ENCODE measurements at places on chromosomes 6 and 20.
A peak's percentile ranks its signal among the peaks of the same experiment; 100 is the strongest.

GRCh38 chr6:150800674-150801314 lies 64.7 kb upstream of the MTHFD1L start:
- DNase-seq: no peak

GRCh38 chr6:127516662-127517273 lies 2.4 kb downstream of the MTCL3 start:
- DNase-seq: peak; percentile 54

DNA sequence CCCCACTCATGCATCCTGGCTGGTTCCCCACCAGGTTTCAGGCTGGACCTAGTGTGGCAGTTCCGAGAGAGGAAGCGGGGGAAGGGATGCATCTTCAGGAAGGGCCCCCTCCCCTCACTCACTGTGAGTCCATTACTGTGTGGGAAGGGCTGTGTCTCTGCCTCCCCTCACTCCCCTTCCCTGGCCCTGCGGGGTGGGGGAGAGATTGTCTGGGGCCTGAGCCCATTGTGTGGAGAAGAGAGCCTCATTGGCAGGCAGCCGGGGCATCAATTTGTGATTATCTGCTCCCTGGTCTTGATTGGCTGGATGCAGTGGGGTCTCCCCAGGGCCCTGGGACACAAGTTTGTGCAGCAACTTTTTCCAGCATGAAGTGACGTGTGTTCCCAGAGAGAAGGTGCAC lies 4.1 kb upstream of the MYT1 start:
- no peak for DNase-seq

- DNase-seq: no peak
These were observed 316.1 kb upstream of the CDH4 start for GRCh38 chr20:60935971-60936370.

DNA sequence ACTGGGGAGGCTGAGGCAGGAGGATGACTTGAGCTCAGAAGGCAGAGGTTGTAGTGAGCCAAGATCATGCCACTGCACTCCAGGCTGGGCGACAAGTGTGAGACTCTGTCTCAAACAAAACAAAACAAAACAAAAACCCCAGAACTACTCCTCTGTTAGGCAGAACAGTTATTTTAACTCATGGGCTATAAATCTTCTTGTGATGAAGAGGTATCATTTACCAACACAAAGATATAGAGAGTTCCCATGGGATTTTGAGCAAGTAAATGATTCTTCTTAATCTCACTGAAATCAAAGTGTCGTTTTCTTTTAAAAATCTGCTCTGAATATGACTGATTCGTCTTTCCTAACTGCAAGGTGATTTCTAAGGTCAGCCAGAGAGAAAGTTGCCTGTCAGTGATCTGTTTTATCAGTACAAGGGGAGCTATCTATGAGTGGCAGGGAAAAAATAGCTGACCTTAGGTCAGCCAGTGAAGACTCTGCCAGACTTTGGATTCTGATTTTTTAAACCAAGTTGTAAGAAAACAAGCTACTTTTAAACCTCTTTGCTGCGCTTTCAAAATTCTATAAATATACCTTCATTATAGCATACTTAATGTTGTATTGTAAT lies 3.8 kb upstream of the DSP start:
- no peak for DNase-seq

GRCh38 chr6:19613678-19614077 lies 223.5 kb upstream of the ID4 start:
- DNase-seq: no peak

DNA sequence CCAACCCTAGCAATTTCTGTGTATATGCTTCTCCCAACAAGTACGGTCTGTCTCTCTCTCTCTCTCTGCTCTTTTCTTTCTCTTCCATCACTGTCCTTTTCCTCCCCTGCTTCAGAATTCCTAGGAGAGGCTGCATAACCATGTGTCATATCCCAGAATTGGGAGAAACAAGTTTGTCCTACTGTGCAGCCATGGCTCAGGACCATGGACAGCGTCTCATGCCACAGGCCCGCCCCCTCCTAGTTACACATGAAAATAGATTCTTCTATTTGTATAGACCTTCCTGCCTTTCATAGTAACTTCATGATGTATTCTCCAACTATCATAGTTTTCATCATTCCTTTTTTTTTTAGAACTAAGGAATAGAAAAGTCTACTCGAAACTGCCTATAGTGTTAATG lies 98.0 kb downstream of the FNDC1 start:
- DNase-seq: no peak

GRCh38 chr20:31709939-31710338 lies 12.7 kb downstream of the BCL2L1 start:
- no peak for DNase-seq

- DNase-seq: peak; percentile 56
These were observed 52.2 kb downstream of the MARCKS start for GRCh38 chr6:113909224-113909856.

DNA sequence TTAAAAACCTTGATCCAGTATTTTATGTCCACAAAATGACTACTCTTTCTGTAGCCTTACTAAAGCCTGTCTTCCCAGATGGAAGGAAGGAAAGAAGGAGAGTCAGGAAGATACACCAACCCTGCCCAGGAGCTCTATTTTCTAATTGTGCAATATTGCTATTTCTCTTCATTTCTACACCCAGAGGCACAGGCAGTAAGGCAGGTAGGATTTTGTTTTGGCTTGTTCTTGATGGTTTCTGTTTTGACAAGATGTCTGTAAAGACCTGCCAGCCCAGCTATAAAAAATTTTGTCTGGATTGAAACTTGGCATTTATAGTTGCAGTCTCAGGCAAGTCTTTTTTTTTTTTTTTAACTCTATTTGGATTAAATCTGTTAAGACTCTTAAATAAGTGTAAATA lies 587.5 kb upstream of the ARID1B start:
- no peak for DNase-seq

- DNase-seq: no peak
These were observed 52.0 kb downstream of the NHLRC1 start for GRCh38 chr6:18070486-18070885.

DNA sequence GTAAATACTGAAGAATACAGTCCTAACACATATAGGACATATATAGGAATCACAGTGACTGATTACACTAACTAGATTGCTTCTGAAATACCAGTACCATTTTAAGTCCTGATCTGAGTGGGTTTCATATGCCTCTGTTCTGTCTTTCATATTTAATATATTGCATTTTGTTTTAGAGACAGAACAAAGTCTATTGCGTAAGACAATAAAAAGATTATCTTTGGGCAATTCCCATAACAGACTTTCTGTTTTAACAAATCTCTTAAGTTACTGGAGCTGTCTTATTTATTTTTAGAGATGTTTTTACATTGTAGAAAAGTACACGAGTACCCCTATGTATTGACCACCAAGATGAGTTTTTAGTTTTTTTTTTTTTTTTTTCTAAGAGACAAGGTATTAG lies 29.6 kb downstream of the ANKRD6 start:
- DNase-seq: no peak

- DNase-seq: no peak
These were observed 2.3 kb downstream of the PXDC1 start for GRCh38 chr6:3749067-3749841.

DNA sequence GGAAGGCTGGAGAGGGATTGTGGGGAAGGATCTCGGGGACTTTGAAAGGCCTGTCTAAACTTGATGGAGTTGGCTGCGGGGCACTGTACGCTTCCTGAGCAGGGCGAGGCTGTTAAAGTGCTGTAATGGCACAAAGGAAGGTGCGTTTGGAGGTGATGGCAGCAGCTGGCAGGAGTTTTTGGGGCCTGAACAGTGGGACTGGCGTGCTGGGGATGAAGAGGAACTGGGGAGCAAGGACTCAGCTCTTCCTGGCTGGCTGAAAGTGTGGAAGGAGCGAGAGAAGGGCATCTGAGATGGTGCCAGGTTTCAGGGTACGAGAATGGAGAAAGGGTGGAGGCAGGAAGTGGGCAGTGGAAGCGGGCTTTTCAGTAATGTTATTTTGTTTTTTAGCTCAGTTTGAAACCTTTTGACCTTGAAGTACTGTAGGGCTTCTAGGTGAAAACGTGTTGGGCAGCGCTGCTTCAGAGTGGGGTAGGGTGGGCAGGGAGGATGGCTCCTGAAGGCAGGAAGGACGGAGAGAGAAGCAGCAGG lies 8.0 kb downstream of the TMEM181 start:
- peak; percentile 16 for DNase-seq

- no peak for DNase-seq
These were observed 237.7 kb downstream of the ARHGAP18 start for GRCh38 chr6:129472239-129472638.

- no peak for DNase-seq
These were observed 23.9 kb upstream of the DACT2 start for GRCh38 chr6:168343239-168344150.

GRCh38 chr6:134574491-134574890 lies 256.6 kb upstream of the SGK1 start:
- no peak for DNase-seq

DNA sequence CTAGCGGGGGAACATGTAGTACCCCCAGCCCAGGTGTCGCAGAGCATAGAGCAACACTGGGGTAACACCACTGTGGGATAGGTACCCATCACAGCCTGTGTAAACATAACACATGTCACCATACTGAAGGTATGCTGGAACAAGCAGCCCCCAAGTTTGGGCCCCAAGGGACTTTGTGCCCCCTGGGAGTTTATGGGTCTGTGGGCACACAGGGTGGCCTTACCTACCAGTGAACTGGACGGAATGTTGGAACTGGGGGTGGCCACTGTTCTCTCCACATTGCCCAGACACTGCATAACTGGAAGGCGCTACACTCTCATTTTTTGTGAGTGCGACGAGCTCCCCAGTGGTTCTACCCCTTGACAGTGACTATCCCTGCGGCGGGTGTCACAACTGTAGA lies 28.5 kb downstream of the HDDC2 start:
- no peak for DNase-seq

DNA sequence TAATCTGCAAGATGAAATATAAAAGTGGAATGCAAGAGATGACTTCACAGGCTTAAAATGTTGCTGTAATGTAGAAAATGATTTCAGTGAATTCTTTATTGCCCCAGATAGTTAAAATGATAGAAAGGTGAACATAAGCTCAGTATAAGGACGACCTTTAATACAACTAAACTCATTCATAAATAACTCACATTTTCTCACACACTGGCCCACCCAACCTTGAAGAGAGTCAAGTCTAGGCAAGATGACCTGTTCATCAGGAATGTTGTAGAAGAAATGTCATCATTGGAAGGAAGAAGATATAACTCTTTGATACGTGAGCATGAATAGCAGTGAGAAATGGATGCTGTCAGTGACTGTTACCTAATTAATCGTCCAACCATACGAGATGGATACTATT lies 111.1 kb upstream of the SASH1 start:
- no peak for DNase-seq

DNA sequence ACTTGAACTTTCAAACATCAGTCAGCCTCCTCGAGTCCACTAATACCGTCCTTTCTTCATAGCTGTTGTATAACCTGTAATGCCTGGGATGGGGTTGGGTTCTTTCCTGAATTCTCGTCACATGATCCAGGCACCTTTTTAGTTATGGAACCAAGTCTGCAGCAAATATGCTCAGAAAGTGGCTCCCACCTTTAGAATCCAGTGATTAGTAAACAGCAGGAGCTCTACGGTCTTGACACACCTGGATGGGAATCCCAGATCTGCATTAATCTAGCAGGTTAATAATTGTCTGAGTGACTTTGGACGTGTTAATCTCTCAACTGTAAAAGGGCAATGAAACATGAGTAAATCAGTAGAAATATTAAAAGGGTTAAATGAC lies 729 bp upstream of the ZHX3 start:
- no peak for DNase-seq
